ENCODE measurements at places on chromosomes 6 and 20.

GRCh38 chr6:131910219-131910589, 41.0 kb downstream of the CCN2 start:
- DNase-seq, result no peak

DNA sequence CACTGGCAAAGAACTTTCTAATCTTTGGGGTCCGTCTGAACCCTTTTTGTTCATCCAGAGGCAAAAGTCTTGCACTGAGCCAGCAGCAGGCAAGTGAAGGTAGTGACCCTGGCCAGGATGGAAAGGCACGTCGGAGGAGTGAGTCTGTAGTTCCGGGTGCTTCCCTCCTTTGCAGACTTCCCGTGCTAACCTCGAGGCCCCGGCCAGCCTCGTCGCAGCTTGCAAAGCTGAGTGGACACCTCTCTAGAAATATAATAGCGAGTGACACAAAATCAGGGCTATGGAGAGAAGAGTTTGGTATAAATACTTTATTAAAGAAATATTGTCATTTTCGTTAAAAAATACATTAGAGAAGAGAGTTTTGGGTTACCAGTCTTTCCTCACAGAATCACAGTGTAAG, 9.9 kb downstream of the PSMG4 start:
- no peak for DNase-seq

- no peak for DNase-seq
Measured at GRCh38 chr6:12570461-12571030, 146.0 kb upstream of the PHACTR1 start.

- no peak for DNase-seq
Measured at GRCh38 chr6:83822629-83823169, 30.5 kb upstream of the RIPPLY2 start.

DNA sequence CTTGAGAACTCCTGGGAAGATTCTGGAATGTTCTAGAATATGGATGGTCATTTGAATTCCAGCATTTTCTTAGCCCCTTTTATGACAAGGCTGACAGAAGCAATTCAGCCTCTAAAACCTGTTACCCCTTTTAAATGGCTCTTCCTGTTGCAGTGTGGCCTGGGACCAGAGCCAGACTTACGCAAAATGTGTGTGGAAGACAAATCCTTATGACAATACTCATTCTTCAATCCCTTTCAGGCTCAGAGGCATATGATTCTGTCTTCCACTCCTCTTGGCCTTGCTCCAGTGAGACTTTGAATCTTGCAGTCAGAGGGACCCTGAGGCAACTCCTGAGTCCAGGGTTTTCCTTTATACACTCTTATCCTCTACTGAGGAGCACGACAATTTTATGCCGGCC, 287.0 kb downstream of the CLIC5 start:
- no peak for DNase-seq

DNA sequence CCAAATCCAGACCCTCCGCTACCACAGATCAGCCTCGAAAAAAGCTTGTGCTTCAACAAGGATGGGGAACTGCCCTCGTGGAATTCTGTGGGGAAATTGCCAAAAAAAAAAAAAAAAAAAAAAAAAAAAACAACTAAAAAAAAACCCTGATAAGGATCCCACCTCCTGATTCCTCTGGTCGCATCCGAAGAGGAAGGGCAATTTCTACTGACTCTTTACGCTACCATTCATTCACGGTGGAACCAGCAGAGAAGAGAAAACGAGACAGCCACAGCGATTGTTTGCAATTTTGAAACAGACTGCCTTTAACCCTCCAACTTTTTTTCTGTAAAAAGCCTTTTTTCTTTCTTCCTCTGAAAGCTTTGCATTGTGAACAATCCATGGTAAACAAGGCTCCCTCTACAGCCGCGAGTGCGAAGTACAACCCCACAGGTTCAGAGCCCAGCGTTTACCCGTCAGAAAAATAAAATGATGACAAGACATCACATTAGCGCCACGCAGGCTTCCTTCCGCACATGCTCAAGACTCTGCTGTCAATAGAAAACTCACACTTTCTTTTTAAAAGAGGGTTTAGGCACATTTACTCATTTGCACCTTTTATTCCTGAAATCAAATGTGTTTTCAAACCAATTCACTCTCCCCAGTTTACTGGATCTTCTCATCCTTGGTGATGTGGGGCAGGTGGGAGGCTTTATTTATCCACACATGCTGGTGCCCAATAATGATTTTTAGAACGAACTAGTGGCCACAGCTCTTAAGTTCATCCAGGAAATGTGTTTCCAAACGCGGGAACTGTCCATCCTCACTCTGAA, 100.0 kb downstream of the NOL4L start:
- DNase-seq, result peak; percentile 71

DNA sequence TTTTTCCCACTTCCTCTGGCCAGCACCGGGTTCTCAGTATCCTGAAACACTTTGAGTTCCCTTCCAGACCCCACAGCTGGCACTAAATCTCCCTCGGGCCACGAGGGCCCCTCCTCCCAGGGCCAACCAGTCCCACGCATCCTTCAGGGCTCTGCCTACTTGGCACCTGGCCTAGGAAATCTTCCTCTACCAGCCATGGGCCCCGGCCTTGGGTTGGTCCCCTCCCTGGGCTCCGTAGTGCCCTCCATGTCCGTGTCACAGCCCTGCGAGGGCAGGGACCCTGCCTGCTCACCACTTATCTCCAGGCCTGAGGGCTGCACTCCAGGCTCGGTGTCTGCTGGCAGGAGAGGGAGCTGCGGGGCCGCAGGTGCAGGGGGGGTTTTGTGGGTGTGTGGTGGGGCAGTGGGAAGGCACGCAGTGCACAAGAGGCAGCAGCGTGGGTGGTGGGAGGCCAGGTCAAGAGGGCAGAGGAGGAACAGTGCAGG, 48.8 kb upstream of the CDH22 start:
- no peak for DNase-seq

DNA sequence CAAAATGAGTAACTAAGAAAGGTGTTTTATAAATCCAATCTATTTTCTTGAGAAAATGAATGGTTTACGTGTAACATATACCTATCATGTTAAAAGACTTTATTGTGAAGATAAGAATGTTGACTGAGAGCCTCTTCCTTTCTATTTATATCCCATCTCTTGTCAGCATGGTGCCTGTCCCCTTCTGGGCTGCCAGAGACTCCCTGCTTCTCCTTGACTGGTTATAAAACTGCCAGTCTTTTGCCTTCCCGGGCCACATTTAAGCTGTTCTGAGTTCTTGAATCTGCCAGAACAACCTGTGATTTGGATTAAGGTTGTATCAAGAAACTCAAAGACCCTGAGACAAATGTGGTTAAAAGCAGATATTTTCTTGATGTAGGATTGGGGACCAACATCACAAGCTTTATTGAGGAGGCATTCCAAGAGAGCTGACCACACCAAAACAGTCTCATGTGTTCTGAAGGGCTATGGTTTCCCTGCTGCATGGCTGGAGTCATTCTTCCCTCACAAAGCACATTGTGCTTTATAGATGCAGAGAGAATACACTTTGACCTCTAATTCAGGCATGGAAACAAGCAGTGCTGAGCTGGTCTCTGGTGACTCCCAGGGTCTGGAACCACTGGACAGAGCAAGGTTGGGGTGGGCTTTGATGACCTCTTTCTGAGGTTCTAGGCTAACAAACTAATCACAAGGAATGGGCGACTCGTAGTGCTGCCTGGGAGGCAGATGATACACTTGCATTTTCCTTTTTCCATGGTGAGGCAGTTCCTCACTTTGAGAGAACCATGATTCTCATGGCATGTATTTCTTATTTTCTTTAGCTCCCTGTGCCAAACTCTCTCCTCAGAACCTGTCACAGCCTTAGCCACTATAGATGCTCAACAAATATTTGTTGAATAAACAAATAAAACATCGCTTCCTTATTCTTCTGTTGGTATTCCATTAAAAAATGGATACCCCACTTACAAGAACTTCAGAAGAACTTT, 205.0 kb upstream of the PREP start:
- no peak for DNase-seq

DNA sequence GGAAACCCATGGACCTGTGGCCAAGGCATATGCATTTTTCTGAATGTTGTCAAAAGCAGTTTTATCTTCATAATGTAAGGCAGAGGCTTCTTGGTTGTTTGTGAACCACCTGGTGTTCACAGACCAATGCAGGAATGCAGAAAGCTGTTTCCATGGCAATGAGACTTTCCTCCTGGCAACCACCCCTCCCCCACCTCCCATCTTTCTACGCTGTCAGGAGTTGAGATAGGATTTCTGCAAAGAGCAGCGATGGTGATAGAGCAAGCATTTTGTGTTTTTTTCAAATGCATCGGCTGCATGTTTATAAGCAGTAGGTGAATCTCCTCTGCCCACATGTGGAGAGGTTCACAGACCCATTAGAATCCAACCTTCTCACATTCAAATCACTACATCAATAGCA, 114.1 kb upstream of the SMLR1 start:
- DNase-seq, result no peak

DNA sequence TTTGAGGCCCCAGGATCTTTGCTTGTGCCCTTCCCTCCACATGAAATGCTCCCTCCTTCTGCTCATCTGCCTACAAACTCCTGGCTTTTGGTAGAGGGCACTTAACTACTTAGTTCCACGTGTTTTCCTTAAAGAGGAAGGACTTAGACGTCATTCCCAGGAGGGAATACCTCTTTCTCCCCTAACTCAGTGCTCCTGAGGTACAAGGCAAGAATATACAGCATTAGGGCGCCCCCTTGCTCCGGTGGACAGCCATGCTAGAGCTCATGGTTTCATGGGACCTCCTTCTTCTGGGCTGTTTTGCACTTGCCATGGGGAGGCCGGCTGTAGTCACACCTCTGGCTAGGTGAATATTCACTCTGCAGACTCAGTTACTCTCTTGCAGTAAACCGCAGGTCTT, 93.8 kb upstream of the LY86 start:
- no peak for DNase-seq

DNA sequence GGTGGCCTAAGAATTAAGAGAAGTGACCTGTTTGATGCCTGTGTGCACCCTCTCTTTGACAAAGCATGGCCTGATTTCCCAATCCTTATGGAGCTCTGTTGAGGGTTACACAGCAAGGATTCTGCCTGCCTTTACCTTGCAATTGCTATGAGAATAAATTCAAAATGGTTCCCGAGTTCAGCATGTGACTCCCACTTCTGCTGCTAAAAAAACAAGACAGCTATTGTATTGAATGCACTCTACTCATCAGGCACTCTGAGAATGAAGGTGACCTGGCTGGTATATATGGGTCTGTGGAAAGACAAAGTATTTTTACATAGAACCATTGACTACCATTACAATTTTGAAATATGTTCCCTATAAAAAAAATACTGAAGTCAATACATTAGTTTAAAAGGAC, 190.3 kb downstream of the ATXN1 start:
- DNase-seq, result no peak

DNA sequence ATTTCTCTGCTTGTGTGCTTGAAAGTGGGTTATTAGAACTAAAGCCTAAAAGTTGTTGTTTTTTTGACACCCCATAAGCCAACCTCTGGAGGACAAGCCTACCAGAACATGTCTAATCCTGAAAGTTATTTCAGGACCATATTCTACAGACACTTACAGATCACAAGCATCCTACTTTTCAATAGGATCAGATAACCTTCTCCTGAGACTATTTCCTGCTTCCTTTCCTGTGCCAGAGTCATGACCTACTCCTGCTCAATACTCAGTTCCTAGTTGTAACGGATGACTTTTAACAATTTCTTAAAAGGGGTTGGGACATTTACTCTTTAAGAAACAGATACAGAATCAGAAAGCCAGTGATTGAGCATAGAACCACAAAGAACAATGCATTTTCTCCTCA, 5.3 kb upstream of the FILIP1 start:
- DNase-seq, result no peak

DNA sequence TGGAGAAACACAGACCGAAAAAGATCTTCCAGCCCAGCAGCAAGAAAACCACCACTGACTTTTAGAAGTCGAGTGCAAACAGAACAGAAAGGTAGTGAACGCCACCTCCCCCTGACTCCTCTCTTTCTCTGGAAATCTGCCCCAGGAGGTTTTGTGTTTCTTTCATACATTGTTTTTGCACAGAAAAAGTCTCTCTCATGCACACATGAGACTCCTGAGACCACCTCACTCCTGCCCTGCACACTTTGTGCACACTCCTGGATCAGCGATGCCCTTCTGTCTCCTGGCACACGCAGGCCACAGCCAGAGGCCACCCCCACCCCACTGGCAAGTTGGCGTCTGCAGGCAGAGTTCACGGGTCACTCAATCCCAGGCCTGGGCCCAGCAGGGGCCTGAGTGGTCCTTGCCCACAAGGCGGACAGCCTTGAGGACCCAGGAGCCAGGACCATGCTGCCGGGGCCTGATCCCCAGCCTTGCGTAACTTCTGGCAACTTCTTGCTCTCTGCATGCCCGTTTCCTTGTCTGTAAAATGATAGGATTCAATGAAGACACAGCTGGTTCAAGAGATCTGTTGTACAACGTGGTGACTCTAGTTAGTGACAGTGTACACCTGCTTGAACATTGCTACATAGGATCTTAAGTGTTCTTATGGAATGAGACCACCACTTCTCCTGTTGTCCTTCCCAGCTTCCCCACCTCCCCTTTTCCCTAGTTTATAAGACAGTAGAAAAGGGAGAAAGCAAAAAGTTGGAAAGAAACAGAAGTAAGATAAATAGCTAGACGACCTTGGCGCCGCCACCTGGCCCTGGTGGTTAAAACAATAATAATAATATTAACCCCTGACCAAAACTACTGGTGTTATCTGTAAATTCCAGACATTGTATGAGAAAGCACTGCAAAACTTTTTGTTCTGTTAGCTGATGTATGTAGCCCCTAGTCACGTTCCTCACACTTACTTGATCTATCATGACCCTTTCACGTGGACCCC, 30.2 kb upstream of the CST7 start:
- no peak for DNase-seq

DNA sequence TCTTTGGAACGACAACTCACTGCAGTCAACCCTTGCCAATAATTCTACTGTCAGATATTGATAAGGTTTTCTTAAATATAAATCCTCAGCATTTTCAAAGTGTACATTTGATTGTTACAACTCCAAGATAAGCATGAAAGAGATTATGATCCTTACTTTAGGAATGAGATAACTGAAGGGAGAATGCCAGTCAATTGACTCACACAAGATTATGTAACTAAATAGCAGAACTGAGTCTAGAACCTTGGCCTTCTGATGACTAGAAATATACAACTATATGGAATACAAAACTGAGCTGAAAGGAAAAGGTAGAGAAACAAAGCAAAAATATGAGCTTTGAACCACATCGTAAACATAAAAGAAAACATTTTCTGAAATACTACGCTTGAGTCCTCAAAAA, 26.9 kb upstream of the STXBP5 start:
- DNase-seq, result no peak

DNA sequence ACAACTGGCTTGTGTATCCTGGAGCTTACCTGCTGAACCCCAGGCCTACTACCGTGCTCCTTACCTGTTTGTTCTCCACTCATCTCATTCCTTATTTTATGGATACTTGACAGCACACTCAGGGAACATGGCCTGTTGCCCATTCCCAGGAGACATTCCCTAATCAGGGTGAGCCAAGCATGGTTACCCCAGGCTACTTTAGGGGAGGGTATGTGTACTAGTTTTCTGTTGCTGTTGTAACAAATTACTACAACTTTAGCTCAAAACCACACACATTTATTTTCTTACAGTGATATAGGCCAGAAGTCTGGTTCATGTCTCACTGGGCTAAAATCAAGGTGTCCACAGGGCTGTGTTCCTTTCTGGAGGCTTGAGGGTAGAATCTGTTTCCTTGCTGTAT, 15.0 kb upstream of the TRAM2 start:
- DNase-seq, result no peak
